ENCODE measurements at places on chromosomes 13 and 19.

- no peak for DNase-seq
Measured at GRCh38 chr19:38606131-38606530, 11.6 kb downstream of the MAP4K1 start.

DNA sequence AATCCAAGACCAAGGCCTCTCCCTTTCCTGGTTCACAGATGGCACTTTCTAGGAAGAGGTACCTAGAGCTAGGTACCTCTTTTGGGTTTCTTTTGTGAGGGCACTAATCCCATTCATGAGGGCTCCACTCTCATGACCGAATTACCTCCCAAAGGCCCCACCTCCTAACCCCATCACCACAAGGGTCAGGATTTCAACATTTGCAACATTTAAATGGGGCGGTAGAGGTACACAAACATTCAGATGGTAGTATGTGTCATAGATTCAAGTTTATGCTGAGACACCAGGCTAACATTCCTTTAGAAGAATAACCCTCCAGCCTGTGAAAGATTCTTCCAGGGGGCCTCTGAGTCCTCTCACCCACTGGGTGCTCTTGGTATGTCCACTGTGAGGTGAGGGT is 116.3 kb downstream of the FOXO1 start:
- no peak for DNase-seq

GRCh38 chr13:97616385-97616784 is 182.4 kb downstream of the RAP2A start:
- DNase-seq = no peak

- DNase-seq = peak; percentile 33
Measured at GRCh38 chr13:32205431-32206096, 109.6 kb downstream of the ZAR1L start.

- DNase-seq = no peak
Measured at GRCh38 chr19:35265900-35266519, 2.8 kb upstream of the USF2 start.
